ENCODE measurements at places on chromosomes 5 and 9.

DNA sequence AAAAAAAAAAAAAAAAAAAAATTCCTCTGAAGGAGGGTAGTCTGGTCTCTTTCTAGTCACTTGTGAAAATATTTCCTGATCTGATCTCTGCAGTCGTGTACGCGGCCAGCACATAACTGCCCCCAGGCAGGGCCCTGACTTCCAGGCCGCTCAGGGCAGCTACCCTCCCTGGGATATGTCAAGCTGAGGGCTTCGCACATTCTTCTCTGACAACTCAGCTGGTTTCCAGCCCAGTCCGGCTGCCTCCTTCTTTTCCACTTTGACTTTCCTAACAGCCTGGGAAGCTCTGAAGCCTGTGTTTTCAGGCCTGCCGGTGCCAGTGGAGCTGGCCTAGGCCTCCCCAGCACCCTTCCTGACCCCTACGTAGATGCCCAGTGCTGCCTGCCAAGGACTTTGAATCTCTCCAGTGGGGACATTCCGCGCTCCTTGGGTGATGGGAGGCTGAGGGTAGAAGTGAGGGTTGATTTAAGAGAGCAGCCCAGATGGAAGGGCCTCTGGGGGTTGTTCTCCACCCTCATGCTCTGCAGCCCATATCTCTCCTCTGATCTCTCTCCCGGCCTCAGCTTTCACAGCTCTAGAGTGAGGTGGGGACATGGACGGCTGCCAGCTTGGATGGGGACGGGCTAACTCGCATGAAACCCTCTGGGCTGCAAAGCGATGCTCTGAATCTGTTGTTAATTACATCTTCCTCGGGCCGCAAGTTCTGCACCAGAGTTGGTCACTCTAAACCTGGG, 20.7 kb downstream of the COL5A1 start:
- no peak for DNase-seq

GRCh38 chr9:97930972-97931371, 7.0 kb downstream of the HEMGN start:
- no peak for DNase-seq

GRCh38 chr5:163658702-163659567, 153.5 kb downstream of the MAT2B start:
- DNase-seq: no peak

GRCh38 chr5:133700251-133700650, 87.9 kb upstream of the FSTL4 start:
- DNase-seq: no peak

- DNase-seq: no peak
Measured at GRCh38 chr9:35996358-35996970, 38.5 kb upstream of the OR2S2 start.

- DNase-seq: no peak
Measured at GRCh38 chr9:110995420-110996340, 42.6 kb downstream of the LPAR1 start.

DNA sequence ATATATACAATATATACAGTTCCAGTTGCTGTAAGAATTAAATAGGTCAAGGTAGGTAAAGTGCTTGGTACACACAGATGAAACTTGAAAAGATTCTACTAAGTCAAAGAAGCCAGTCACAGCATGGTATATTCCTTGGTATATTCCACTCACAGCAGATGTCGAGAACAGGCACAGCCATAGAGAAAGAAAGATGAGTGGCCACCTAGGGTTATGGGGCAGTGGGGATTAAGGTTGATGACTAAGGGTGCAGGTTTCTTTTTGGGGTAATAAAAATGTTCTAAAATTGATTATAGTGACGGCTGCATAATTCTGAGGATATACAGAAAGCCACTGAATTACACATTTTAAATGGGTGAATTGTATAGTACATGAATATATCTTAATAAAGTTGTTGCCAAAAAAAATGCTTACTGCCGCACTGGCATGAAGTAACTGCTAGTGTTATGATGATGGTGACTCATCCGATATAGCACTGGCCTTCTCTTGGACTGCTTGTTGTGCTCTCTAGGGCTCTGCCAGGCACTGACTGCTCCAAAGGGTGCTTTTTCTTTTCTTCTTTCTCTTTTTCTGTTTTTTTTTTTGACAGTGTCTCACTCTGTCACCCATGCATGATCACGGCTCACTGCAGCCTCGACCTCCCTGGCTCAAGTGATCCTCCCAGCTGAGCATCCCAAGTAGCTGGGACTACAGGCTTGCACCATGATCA, 23.5 kb downstream of the TBC1D2 start:
- DNase-seq: no peak

DNA sequence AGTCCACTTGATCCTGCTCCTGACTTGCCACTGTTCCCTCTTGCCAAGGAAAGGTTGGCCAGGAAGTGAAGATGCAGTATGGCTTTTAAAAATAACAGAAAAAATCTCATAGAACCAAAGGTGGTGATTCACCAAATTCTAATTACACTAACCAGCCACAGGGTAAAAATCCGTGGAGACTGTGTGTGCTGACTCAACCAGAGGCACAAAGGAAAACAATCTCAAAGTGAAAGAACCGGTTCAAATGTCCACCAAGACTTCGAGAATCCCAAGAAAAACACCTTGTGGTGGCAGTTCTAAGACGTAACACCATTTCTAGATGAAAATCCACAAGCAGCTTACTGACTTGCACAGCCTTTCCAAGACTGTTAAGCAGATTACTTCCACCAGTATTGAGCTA, 279.1 kb downstream of the TLE1 start:
- no peak for DNase-seq

DNA sequence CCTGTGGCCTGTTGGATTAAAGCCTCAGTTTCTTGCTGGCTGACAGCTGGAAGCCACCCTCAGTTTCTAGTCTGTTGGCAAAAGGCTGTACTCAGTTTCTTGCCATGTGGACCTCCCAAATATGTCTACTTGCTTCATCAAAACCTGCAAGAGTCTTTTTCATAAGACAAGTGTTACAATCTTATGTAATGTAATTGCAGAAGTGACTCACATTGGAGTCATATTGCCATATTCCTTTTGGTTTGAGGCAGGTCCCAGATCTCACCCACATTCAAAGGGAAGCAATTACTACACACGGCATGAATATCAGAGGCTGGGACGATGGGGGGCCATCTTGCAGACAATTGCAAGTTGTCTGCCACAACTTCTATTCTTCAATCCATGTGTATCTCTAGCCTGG, 286.7 kb upstream of the IL12B start:
- DNase-seq: no peak

GRCh38 chr5:170885809-170886208, 24.0 kb downstream of the RANBP17 start:
- DNase-seq: no peak

DNA sequence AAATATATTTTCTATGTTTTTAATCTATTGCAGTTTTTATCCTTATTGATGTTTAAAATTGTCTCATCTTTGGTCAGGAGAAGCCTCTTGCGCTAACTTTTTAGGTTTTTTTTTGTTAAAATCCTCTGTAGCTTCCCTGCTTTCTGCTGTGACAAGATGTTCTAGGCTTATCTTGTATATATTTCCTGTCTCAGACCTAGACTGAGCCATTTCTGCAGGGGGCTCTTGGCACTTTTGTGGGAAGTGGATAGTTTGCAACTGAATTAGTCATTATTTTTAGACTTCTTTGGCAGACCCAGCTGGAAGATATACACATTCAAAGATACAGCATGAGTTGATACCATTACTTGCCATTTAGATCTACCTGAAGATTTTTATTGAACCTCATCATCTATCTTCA, 28.8 kb downstream of the TCERG1 start:
- no peak for DNase-seq

DNA sequence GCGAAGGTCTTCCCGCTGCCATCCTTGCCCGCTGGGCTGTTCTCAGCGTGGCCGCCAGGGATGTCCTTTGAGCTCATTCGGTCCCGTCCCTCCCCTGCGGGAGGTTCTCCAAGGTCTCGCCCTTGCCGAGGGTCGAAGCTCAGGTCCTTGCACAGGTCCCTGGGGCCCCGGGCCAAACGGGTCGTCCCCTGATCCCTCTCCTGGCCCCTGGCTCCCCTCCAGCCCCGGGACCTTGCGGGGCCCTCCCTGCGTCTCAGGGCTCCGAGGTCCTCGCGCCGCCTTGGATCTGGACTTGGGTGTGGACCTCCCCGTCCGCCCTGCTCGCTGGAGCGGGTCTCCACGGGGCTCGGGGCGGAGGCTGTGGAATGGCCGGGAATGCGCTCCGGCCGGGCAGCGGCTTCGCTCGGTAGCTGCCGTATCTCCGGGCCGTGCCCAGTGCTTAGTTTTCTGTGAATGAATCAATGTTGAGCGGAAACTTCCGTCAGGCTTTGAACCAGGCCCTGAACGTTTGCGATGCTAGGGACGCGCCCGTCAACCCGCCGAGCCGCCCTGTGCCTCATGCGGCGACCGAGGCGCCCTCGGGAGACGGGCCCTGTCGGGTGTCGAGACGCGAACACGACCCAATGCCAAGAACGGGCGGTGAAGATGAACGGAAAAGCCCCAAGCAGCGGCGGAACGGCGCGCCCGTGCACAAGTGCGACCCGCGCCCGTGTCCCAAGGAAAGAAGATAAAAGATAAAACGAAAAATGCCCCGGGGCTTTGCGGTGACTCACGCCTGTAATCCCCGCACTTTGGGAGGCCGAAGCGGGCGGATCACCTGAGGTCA, 780 bp downstream of the RNU6ATAC start:
- DNase-seq: no peak

GRCh38 chr5:92916036-92916435, 665.0 kb downstream of the NR2F1-AS1 start:
- no peak for DNase-seq

- no peak for DNase-seq
Measured at GRCh38 chr5:142025637-142026036, 12.8 kb upstream of the GNPDA1 start.

- no peak for DNase-seq
Measured at GRCh38 chr5:178545941-178546674, 44.1 kb downstream of the COL23A1 start.

GRCh38 chr5:55232985-55233928, at the start of gene CCNO:
CCNO (minus strand) TSS chr5:55233608; CDS start chr5:55233523, 85 bp downstream.
- DNase-seq: no peak

DNA sequence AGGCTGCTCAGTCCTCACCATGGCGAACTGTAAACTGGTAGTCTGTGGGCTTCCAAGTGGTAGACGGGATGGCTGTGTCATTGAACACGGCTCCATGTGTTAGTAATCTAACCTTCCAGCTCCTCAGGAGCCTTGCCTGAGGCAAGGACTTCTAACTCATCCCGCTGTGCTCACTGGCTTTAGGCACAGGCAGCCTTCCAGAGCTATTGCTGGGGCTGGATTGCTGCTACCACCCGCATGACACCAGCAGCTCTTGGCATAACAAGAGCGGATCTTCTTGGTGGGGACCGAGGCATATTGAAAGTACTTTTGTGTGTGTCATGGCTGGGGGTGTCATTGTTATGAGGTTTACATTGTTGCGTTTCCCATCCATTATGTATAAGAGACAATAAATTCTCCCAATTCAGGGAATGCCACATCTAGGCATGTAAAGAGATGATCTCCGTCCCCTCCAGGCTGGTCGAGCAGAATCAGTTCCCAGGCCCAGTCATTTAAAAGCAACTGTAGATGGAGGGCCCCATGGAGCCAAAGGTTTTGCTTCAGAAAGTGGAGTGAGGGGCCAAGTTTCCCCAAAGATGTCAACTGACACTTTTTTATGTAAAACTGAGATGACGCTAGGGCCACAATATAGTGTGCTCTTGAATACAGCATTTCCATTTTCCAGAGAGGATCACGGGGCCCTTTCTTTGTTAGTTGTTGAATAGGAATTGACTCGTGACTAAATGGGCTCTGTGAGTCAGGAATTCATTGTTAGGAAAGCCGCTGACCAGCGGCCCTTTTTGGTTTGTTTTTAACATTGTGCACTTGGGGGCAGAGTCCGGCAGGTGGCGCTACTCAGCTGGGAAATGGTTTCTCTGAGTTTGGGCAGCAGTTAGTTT, 759.5 kb downstream of the TAF11L14 start:
- peak; percentile 32 for DNase-seq

DNA sequence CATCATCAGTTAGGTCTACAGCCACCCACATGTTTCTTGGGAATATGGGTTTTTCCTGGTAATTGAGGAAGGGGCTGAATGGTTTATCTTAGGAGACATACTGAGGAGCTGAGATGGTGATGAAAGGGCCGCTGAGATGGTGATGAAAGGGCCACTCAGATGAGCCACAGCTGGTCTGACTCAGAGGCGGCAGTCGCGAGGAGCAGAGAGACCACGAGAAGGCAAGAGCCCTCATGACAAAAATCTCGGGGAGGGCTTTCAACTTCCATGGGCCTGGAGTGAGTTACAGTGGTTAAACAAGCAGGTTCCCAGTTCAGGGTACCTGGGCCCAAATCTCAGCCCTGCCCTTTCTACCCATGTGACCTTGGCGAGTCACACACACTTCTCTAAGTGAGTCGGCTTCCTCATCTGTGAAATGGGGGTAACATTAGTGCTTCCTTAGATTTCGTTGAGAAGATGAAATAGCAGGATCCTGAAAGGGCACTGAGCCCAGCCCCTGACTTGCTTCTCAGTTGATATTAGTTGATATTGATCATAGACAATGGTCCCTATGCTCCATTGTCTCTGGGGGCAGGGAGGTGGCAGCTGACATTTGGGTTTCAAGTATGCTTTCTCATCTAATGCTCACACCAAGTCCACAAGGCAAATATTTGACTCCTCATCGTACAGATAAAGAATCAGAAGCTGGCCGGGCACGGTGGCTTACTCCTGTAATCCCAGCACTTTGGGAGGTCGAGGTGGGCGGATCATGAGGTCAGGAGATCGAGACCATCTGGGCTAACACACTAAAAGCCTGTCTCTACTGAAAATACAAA, 169.5 kb downstream of the RGS3 start:
- no peak for DNase-seq

DNA sequence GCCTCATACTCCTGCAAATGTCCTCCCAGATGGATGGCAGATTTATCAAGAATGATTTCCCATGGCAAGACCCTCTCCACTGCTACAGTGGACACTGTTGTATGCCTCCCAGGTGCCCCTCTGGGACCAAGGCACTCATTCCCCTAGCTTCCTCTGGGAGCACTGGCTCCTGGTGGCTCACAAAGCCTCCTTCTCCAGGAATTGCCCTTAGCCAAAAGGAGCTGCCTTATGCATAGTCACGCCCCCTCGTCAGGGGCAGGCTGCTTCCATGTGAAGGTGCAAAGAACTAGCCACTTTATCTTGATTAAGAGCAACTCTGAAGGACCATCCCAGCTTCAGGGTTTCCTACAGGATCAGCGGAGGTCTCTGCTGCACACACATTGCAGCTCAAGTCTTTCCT, 358.1 kb downstream of the CDK5RAP2 start:
- no peak for DNase-seq

GRCh38 chr5:96619946-96620345, 42.2 kb upstream of the CAST start:
- no peak for DNase-seq

DNA sequence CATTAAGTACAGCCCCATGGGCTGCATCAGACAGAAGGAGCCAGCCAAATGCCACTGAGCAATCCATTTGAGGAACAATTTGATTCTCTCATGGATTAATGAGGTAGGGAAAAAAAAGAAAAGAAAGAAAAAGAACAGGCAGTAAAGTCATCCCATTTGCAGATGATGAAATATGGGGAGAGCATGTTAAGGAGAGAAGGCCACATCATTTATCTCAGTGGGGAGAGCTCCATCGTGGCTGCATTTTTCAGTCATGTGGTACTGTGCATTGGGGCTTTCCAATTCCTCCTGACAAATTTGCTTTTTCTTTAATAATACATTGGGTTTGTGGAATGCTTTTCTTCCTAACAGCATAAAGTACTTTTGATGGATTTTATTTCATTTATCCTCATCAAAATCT, 375.2 kb upstream of the TLE4 start:
- no peak for DNase-seq
